ENCODE measurements at places on chromosomes 6 and 20.
A peak's percentile ranks its signal among the peaks of the same experiment; 100 is the strongest.

GRCh38 chr20:40481337-40481736 lies 207.7 kb downstream of the MAFB start:
- no peak for DNase-seq

- no peak for DNase-seq
These were observed 187.8 kb downstream of the SASH1 start for GRCh38 chr6:148530394-148530953.

- no peak for DNase-seq
These were observed 256.9 kb downstream of the ARHGAP18 start for GRCh38 chr6:129453073-129453472.

DNA sequence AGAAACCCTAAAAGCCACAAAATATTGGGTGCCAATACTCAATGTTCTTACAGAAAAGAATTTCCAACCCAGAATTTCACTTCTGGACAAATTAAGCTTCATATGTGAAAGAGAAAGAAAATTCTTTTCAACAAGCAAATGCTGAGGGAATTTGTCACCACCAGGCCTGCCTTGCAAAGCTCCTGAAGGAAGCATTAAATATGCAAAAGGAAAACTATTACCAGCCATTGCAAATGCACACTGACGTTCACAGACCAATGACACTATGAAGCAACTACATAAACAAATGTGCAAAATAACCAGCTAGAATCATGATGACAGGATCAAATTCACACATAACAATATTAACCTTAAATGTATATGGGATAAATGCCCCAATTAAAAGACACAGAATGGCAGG lies 187.9 kb upstream of the BTBD3 start:
- DNase-seq, result no peak

GRCh38 chr20:13771853-13772453 lies 12.8 kb downstream of the ESF1 start:
- no peak for DNase-seq

DNA sequence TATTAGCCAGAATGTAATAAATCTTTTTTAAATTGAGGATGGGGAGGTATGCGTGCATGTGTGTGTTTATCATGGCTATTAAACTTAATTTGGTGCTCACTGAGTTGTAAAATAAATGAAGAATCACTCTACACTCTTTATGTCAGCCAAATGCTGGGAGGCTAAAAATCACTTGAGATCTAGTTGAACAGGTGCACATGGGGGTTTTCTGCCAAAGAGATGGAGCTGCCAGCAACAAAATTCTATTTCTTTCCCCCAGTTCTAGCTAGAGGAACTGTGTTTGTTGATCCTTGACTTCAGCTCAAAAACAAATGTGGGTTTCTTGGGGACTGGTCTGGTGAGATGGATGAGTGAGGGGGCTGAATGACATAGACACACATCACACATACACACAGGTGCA lies 183.3 kb upstream of the BTBD3 start:
- DNase-seq, result no peak

GRCh38 chr6:170043881-170044790 lies 246.7 kb downstream of the DLL1 start:
- no peak for DNase-seq

DNA sequence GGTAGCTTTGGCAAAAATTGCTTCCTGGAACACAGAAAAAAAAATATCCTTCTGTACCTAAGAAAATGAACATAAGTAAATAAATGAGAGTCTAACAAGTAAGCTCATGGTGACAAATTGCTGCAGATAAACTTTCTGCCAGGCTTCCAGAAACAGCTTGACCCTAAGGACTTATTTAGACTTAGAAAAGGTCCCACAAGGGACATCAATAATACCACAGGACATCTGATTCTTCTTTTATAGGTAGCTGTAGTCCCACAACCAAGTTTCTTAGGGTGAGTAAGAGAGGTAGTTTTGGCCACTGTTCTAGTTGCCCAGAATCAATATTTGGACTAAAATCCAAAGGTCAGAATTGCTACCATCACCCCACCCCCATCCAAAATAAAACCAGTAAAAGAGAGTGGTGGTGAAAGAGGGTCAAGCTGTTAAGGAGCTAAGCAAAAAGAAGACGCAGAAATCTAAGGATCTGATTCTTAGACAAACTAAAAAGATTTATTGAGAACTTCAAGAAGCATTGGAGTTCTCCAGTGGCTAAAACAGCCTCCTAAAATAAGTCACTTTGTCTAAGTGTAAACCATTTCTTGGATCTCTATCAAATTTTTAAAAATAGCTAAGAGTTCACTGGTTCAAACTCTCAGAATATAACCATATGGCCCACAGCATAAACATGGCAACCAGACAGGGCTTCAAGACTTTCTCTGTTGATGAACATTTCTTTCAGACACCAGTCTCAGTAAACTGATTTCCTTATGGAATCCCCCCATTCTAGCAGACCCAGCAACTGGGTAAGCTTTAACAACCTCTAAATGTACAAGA lies 180.6 kb downstream of the PTPRK start:
- DNase-seq, result no peak

DNA sequence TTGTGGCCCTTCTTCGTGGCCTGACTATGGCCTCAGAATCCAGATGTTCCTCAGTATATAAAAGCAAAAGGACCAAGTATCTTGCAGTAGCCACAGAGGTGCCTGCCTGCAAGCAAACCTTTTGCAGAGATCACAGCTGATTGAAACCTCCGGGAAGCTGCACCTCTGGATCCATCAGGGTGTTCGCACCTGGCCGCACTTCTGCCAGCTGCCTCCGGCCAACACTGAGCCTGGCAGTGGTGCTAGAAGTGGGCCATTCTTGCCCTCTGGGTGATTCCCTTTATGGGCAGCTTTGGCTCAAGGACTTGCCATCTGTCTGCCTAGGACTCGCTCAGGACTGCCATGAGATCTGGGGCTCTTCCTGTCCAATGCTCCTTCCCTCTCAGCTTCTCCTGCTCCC lies 214.6 kb upstream of the ECI2 start:
- no peak for DNase-seq

GRCh38 chr6:23413327-23414050 lies 712.5 kb upstream of the NRSN1 start:
- no peak for DNase-seq

- no peak for DNase-seq
These were observed 74.7 kb upstream of the TMEM170B start for GRCh38 chr6:11462742-11463397.

- no peak for DNase-seq
These were observed 191.9 kb downstream of the CD83 start for GRCh38 chr6:14309516-14309915.

DNA sequence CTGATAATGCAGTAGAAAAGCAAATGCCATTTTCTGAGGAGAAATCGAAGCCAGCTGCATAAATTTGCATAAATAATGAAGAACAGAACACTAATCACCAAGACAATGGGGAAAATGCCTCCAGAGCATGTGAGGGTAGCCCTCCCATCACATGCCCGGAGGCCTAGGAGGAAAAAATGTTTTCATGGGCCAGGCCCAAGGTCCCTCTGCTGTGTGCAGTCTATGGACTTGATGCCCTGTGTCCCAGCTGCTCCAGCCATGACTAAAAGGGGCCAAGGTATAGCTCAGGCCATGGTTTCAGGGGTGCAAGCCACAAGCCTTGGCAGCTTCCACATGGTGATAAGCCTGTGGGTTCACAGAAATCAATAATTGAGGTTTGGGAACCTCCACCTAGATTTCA lies 164.1 kb downstream of the HAO1 start:
- DNase-seq, result no peak

- DNase-seq, result no peak
These were observed 22.2 kb upstream of the TULP4 start for GRCh38 chr6:158290040-158290439.

GRCh38 chr6:119426619-119427018 lies 77.1 kb upstream of the MAN1A1 start:
- DNase-seq, result no peak

GRCh38 chr6:44122801-44123200 lies 4.5 kb downstream of the MRPL14 start:
- DNase-seq, result no peak

DNA sequence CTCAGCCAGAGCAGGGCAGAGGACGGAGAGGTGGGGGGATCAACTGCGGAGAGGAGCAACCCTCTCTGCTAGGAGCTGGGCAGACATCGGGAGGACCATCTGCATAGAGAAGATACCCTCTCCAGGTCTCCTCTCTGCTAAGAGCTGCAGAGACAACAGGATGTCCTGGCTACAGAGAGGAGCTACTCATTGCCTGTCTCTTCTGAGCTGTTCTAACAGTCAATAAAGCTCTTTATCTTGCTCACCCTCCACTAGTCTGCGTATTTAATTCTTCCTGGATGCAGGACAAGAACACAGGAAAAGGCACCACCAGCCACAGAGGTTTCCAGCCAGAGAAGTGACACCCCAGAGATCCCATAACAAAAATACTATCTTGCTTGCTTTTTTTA lies 871.1 kb upstream of the GJE1 start:
- DNase-seq, result no peak

- DNase-seq, result no peak
These were observed 13.5 kb downstream of the DYNLT1 start for GRCh38 chr6:158630938-158631616.

GRCh38 chr20:63963348-63963741 lies 6.4 kb downstream of the ZNF512B start:
- DNase-seq, result no peak

- DNase-seq, result peak; percentile 30
These were observed 722 bp downstream of the ISM1 start for GRCh38 chr20:13221673-13222318.

DNA sequence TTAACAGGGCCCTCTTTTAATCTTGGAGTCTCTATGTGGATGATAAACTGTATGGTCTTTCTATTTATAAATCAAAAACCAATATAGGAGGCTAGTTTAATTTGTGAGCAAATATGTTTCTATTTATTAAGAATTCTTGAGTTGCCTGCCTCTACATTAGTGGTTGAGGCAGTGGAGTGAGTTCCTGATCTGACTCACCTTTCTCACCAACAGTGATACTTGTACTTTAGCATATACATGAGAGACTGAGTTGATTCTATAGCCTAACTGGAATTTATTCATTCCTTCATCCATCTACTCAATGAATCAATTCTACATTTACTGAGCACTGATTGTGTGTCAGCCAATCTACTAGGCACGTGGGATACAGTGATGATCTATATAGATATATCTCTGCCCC lies 126.9 kb downstream of the TRMT11 start:
- DNase-seq, result no peak

DNA sequence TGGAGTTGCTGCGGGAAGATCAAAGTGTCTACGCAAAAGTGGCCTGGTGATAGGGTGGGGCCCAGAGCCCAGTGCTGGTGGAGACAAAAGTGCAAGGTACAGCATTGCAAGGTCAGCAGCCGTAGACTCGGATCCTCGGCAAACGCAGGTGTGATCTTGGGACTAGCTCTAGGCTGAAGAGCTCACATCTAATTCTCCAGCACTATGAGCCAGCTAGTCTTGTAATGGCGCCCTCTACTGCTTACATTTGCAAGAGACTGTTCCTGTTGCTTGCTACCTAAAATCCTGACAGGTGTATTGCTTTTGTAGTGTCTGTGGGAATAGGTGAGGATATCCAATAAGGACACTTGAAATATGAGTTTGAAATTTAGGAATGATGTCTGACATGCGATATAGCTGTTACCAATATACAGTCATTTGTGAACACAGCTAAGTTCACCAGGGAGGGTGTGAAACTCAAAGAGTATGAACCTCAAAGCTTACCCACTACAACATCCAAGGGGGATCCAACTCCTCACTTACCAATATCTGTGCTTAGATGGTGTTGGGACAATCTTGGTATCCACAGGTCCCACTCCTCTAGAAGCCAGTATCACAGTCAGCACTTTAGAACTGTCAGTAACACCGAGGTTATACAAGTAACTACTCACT lies 58.4 kb downstream of the PDE7B start:
- no peak for DNase-seq

DNA sequence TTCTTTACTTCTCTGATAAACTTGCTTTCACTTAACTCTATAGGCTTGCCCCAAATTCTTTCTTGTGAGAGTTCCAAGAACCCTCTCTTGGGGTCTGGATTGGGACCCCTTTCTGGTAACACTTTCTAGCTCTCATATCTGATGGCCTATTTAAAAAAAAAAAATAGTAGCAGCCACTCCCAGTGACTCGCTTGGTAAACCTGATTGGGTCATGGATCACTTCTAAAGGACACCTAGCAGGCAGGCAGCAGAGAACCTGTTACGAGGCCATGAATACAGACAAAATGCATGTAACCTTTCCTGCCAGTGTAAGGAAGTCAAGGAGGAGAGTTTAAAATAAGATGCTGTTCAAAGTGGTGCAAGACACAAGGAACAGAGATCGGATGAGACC lies 9.1 kb upstream of the SERPINB6 start:
- DNase-seq, result no peak

DNA sequence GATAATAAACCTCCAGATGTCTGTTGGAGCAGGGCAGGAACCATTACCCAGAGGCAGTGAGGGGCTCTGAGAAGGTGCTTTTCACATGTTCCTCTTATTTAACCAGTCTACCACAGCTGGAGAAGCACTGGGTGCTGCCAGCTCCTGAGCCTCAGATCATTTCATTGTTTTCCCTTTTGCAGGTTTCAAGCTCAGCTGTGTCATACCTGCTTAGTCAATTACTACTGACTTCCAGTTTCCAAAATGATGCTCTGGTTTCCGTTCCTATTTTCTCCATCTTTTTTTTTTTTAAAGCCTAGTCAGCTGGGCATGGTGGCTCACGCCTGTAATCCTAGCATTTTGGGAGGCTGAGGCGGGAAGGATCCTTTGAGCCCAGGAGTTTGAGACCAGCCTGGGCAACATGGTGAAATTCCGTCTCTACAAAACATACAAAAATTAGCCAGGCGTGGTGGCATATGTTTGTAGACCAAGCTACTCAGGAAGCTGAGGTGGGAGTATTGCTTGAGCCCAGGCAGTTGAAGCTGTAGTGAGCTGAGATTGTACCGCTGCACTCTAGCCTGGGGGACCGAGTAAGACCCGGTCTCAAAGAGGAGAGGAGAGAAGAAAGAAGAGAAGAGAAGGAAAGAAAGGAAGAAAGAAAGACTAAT lies 6.7 kb downstream of the FLOT1 start:
- DNase-seq, result no peak

DNA sequence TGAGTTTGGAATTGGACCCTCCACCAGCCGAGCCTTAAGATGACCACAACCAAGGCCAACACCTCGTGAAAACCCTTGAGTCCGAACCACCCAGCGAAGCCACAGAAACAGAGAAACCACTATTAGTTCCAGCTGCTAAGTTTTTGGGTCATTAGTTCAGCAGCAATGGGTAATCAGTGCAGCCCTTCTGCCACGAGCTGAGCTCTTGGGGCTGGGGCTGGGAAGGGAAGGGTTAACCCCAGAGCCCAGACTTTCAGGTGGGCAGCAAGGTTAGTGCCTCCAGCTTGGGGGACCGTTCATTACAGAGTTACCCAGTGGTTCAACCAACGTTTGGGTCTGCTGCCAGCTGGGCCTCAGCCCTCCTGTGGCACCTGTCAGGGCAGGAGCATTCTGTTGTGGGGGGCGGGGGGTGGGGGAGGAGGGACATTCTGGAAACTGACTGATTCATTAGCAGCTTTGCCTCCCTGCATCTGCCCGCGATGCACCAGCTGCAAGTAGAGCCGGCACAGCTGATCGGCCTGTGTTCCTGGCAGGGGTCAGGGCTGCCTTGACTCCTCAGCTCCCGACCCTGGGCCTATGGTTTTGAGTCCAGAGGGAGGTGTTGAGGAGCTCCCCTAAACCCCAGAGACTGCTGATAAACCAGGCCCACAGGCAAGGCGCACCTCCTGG lies 52.7 kb downstream of the TGM2 start:
- DNase-seq, result no peak
